ENCODE measurements at places on chromosomes 1 and 21.

DNA sequence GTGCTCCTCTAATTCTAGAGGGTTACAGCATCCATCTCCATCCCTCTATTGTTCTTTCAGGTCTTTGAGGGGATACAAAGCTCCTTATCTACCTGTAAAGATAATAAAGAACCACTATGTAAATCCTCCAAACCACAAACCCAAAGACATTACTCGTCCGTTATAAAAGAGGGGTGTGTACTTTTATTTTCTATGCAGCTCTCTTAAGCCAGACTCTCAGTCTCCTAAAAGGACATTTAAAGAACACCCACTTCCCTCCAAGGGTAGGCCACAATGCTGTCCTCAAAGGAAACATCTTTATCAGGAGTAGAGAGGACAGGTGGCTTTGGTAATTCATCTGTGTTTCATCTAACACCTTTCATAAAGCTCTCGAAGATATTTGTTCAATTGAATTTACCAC, 67.9 kb upstream of the DYNLT5 start:
- no peak for DNase-seq

- DNase-seq: no peak
Measured at GRCh38 chr1:153790313-153790965, 15.2 kb downstream of the SLC27A3 start.

DNA sequence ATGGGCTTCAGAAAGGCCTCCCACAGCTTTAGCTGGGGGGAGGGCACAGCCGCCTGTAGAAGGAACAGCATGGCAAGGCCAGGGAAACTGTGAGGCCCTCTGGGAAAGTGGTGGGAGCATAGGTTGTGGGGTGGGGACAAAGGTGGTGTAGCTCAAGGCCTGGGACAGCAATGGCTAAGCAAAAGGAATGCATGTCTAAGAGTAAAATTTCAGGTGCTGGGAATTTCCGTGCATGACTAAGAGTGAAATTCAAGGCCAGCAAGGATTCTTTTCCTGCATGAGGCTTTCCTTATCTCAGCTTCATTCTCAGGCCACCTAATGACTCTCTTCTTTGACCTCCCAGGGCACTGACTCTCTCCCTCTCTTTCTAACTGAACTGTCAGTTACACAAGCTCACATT, 86.5 kb upstream of the WNT4 start:
- DNase-seq: no peak

- no peak for DNase-seq
Measured at GRCh38 chr1:19569786-19570185, 74.3 kb upstream of the NBL1 start.

- DNase-seq: no peak
Measured at GRCh38 chr1:55472115-55472514, 257.0 kb upstream of the USP24 start.

DNA sequence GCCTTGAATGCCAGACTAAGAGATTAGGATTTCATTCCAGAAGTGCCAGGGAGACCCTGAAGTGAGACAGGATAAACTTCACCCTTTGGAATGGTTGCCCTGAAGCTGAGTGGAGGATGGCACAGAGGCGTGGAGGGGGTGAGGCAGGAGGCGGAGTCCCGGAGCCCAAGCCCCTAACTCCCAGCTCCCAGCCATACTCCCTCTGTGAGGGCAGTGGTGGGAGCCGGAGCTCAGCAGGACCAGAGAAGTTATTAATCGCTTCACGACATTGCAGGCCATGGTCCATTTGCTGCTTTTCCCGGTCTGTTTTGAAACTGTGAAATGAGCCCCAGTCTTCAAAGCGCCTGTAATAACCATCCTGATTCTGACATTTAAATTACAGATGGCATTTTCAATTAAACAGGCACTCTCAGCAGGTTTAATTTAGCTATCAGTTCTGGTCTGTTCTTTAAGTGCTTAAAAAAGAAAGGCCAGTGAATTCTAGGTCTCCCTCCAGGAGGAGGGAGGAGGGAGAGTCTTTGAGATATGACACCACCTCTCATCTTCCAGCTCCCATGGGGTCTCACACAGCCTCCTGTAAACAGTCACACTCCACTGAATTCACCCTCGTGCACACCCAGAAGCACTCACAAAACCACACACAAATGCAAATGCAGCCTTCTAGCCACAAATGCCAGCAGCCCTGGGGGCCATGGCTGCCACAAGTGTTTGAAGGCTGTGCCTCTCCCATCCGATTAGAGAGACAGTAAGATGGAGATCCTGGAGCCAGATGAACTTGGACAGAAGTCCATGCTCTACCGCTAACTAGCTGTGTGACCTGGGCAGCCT, 19.6 kb downstream of the FBXO2 start:
- no peak for DNase-seq

- DNase-seq: no peak
Measured at GRCh38 chr1:201503397-201504176, 3.3 kb downstream of the CSRP1 start.

- peak; percentile 56 for DNase-seq
Measured at GRCh38 chr1:172638885-172639831, 19.7 kb upstream of the FASLG start.

- DNase-seq: no peak
Measured at GRCh38 chr1:209516771-209517680, 66.5 kb upstream of the CAMK1G start.

DNA sequence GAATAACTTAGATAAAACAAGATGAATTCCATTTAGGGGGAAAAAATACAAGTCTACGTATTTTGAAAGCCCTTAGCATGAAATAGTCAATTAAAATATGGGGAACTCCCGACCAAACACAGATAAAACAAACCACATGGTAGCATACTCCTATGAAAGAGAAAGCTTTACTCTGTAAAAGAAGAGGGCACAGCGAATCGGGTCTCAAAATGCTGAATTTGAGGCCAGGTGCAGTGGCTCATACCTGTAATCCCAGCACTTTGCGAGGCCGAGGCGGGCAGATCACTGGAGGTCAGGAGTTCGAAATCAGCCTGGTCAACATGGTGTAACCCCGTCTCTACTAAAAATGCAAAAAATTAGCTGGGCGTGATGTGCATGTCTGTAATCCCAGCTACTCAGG, 116.9 kb upstream of the TIAM1 start:
- no peak for DNase-seq

GRCh38 chr1:231940116-231940515, 313.5 kb downstream of the DISC1 start:
- no peak for DNase-seq

GRCh38 chr1:116457946-116458604, 85.0 kb downstream of the ATP1A1 start:
- no peak for DNase-seq

- DNase-seq: peak; percentile 50
Measured at GRCh38 chr1:89454845-89455521, 69.6 kb upstream of the LRRC8B start.

DNA sequence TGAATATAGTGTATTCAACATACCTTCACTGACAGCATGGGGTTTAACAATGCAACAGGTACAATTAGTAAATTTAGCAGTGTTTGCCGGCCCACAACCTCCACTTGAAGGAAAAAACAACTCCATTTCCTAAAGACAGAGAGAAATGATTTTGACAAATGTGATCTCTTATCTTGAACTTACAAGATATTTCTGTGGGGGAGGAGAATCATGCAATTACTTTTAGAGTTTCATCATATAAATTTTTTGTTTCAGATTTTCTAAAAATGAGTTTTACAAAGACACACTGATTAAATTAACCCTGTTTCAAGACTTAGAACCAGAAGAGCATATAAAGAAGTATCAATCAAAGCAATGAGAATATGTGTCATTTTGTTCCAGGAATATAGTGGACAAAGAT, 80.3 kb downstream of the NME7 start:
- no peak for DNase-seq

DNA sequence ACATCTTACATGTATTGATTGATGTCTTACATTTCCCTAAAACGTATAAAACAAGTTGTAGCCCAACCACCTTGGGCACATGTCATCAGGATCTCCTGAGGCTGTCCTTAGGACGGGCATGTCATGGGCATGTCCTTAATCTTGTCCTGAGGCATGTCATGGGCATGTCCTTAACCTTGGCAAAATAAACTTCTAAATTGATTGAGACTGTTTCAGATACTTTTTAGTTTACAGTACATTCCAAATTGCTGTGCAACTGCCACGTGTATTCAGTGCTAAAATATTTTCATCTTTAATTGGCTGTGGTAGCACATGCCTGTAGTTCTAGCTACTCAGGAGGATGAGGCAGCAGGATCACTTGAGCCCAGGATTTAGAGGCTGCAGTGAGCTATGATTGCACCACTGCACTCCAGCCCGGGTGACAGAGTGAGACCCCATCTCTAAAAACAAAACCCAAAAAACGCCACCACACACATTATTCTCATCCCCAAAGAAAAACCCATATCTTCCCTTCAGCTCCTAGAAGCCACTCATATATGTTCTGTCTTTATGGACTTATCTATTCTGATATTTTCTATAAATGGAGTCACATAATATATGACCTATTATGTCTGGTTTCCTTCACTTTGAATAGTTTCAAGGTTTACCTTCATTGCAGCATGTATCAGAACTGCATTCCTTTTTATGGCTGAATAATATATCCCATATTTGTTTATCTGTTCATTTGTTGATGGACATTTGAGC, 96.0 kb upstream of the BTG3 start:
- no peak for DNase-seq

DNA sequence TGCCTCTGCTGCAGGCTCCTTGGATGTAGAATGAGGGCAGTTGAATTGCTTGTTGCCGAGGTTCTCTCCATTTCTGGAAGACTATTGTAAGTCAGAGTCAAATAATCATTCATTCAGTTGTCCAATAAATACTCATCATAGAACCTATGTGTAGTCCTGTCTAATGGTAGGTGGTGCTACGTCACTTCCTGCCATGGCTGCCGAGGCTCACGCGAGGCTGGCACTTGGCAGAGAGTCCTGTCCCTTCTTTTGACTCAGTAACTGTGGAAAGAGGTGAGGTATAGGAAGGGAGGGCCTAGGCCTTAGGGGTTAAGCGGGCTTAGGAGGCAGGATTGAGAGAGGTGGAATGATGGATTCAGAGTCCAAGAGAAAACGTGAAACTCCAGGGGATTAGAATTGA, 9.7 kb downstream of the ADARB1 start:
- DNase-seq: no peak

GRCh38 chr1:100955322-100955721, 59.4 kb downstream of the SLC30A7 start:
- DNase-seq: no peak

DNA sequence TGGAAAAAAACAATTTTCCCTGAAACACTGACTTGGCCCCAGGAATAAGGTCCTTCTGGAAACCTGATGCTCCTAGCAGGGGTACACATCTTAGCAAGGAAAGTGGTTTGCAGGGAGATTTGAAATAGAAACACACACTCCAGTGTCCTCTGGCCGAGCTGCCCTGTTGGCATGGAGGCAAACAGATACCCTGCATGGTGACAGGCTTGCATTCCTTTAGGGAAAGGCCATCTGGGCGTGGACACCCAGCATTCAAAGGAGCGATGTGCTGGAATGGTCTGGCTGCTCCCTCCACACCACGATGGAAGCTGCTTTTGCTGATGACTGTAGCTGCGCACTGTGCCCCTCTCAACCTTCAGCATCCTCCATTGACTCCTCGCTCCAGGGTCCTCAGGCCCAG, 41.5 kb upstream of the BCAR3 start:
- DNase-seq: no peak

DNA sequence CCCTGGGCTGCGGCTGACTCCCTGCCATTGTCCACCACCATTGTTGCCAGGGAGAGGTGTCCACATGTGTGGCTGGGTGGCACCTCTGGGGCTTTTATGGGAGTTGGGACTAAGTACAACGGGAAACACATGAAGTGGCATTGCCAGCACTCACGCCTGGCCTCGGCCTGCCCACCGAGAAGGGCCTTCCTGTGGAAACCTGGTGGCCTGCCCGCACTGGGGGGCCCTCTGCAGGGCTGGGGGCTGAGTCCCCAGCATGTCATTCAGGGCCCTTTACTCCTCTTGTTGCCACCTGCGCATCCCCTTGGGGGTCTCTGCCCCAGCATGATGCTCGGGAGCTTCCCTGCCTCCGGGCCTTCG, 35.5 kb upstream of the RUNX3 start:
- no peak for DNase-seq

GRCh38 chr1:207131163-207131562, 27.1 kb downstream of the C4BPA start:
- DNase-seq: no peak

GRCh38 chr1:58585581-58586151, 8.6 kb upstream of the TACSTD2 start:
- DNase-seq: no peak

DNA sequence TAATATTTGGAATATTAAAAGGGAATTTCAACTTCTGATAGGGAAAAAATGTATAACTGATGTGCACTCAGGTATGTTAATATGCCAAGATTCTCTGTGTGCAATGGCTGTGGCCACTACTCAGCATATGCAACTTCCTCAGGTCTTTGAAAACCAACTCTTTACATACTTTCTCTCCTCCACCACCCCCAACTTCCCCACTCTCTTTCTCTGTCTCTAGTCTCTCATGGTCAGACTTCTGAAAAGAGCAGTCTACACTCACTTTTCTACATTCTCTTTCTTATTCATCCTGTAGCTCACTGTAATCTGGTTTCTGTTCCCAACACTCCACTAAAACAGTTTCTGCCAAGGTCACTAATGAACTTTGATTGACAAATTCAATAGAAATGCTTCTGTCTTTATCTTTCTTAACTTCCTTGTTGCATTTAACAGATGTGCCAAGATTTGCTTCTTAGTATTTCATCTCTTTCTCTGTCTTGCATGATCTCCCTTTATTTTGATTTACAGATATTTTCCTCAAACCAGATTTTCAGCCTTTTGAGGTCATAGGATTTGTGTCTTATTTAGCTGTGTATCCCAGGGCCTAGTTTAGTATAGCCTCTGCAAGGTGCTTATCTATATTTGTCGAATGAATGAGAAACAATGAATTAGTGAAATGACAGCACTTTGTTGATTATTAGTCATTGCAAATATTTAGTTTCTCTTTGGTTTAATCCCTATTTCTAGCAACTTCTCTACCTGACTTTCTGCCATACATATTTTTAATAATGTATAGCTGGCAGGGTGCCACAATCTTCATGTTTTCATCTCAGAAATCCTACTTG, 168.9 kb downstream of the LMO4 start:
- DNase-seq: no peak

GRCh38 chr1:57470036-57470435, 46.2 kb upstream of the DAB1 start:
- DNase-seq: no peak

DNA sequence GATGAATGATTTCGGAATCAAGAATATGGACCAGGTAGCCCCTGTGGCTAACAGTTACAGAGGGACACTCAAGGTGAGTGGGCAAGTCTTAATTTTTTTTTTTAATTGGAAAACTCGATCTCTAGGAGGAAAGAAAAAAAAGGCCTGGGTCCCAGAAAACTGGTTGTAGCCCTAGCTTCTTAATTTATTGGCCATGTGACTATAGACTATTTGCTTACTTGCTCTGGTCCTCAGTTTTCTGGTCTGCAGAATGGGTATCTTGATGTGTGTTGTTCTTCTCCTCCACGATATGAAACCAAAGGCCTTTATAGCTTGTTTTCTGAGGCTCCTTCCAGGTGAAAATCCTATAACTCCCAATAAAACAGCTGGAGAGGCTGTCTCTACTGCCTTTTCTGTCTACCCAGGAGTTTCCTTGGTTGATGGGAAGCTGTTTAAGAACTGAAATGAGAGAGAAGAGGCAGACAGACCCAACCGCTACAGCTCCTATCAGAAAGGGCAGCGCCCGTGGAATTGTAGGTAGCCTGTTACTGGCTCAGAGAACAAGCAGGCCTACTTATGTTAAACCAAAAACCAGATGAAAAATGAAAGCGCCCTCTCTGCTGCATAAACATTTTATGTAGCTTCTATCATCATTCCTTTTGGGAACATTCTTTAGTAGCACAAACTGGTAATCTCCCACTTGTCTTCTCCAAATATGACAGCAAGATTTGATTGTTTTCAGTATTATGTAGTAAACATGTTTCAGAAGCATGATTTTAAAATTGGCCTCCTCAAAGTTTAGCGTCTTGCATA, 4.5 kb downstream of the ETS2 start:
- DNase-seq: no peak

Measured in effector CD4-positive, alpha-beta T cell (primary cell).